ENCODE measurements at places on chromosomes 6 and 20.
A peak's percentile ranks its signal among the peaks of the same experiment; 100 is the strongest.

DNA sequence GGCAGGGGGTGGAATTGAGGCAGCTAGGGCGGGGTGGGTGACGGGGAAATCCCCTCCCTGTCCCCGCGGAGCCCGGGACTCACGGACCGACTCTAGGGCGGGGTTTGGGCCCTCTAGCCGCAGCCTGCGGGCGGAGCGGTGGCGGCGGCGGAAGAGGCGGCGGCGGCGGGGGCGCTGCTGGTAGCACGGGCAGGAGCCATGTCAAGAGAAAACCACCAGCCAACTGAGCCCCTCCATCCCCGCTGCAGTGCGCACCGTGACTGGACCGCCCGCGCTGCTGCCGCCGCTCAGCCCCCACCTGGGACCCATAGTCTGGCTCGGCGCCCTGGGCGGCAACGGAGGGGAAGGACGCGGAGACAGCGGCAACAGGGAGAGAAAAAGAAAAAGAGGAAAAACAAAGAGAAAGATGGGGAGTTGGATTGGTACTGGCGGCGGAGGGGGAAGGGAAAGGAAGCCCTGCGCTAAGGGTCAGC is 1.2 kb upstream of the C6orf62 start:
- peak; percentile 61 for DNase-seq

- DNase-seq = peak; percentile 63
Observed at GRCh38 chr6:19719691-19720128, 117.5 kb upstream of the ID4 start.

- DNase-seq = no peak
Observed at GRCh38 chr6:139497345-139497961, 123.0 kb upstream of the CITED2 start.

DNA sequence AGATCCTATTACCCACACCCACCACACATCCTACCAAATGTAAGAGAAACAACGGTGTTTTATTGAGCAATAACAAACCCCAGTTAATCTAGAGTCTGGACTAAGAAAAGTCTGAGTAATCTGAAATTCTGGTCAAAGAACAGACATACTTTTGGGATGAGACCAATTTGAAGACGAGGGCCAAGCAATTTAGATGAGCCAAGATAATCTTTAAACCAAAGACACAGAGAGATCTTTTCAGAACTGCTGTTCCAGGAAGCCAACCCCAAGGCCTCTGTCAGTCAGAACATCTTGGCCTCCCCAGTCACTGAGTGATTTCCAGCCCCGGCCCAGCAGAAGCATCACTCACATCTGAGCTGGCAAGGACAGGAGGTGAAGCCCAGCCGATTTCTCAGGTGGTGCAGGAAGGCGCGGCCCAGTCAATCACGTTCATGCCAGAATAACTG is 118.5 kb upstream of the SYNDIG1 start:
- DNase-seq = no peak

GRCh38 chr6:143098054-143098671 is 37.5 kb downstream of the AIG1 start:
- DNase-seq = no peak

DNA sequence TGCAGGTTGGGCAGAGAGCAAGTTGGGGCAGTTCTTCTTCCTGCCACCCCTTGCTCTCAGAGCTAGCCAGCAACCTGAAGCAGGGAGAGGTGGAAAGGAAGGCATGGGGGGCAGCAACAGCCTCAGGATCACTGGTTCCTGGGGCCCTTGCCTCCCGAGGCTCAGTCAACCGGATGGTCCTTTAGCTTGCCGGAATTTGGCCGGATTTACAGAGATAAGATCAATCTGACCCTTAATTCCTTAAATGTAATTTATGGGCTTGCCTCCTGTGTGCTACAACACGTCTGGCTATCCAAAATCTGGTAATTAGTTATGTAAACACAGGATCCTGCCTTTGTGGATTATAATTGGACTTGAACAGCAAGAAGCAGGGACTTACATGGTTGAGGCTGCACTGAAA is 19.5 kb upstream of the TCP11 start:
- no peak for DNase-seq

- peak; percentile 58 for DNase-seq
Observed at GRCh38 chr6:112253841-112254816, at the start of gene LAMA4. Gene LAMA4, minus strand, starts transcription at chr6:112254567. Its CDS starts 417 bp downstream, at chr6:112254150.

GRCh38 chr6:21663966-21664313 is 70.4 kb downstream of the SOX4 start:
- DNase-seq = no peak

- no peak for DNase-seq
Observed at GRCh38 chr6:130787726-130788500, 39.3 kb upstream of the SMLR1 start.

GRCh38 chr20:63482021-63482587 is 9.6 kb upstream of the KCNQ2 start:
- no peak for DNase-seq

DNA sequence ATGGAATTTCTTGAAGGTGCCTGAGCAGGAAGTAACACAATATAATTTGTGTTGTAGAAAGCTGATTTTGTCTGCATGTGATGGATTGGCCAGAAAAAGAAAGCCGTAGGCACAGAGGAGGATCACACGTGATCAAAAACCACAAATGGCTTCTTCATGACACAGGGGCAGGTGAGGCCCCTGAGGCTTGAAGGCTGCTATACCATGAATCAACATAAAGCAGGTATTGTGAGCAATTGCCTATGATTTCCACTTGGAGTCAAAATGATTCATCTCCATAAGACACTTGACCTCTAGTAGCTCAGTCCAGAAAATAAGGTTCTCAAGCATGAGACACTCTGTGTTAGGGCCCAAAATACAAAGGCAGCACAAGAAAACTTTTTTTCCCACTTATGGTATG is 42.4 kb upstream of the EYA4 start:
- no peak for DNase-seq

DNA sequence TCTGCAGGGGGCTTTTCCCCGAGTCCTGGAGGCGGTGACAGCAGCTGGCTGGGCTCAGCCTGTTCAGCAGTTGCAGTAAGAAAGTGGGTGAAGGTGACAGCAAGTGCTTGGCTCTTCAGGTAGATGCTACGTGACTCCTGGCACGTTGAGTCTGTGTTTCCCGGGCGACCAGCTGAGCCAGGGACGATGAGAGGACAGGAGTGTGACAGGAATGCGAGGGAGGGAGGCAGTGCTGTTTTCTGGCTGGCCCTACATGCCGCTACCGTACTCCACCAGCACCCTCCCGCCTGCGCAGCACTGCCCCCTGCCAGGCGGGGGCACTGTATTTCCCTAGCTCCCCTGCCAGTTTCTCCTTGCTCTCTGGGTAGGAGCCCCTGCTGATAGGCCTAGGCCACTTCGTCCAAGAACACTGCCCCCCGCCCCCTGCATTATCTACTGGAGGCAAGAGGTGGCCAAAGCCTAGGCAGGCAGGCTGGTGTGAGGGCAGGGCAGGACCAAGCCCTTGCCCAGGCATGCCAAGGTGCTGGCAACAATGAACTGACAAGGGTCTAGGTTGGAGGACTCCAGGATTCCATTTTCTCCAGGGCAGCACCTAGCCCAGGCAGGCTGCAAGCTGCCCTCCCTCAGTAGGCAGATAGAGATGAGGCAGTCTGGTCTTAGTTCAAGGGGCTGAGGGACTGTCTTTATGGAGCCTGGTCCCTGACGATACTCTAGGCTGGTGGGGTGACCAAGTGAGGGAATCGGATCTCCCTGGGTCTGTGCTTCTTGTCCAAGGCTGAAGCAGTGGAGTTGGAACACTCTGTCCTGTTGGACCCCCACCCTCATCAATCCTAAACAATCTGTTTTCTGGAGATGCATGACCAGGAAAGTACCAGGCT is 19.2 kb downstream of the MRPS18A start:
- DNase-seq = peak; percentile 83

DNA sequence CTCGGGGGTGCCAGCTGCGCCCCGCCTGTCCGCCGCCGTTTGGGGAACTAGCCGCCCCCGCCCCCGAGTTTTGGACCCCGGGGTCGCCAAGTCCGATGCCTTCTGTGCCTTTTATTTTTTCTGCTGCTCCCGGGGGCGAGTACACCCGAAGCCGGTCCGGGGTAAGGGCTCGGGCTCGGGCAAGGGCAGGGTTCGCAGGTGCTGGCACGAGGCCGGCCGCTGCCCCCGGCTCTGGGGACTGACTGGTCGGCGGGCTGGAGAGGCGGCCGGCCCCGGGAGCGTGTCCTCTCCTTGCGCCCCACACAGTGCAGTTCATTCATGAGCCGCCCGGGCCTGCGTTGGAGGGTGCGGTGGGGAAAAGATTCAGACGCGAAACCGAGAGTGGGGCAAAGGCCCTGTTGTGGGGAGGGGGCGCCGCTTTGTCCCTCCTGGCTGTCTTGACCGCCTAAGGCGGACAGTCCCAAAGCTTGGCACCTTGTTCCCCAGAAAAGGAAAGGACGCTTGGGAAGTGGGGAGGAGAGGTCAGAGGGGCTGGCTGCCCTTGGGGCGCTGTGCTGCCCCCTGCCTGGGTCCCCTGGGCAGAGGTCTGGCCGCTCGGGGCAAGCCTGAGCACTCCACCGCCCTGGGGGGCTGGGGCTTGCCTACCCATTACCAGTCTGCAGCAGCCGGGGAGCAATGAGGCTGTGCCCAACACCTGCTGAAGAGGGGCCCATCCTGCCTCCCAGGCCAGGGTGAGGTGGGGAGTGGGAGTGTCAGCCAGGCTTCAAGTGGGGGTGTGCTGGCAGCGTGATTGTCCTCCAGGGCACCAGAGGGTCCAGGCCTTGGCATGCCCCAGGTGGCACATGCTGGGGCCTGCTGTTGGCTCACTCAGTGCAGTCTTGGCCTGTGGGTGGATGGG is 915 bp downstream of the TMEM63B start:
- DNase-seq = peak; percentile 62

GRCh38 chr6:131336596-131336995 is 201.3 kb downstream of the AKAP7 start:
- no peak for DNase-seq

- no peak for DNase-seq
Observed at GRCh38 chr6:42017021-42017643, 33.2 kb upstream of the TAF8 start.

- DNase-seq = peak; percentile 77
Observed at GRCh38 chr6:106997392-106998158, 23.0 kb upstream of the CD24 start.

DNA sequence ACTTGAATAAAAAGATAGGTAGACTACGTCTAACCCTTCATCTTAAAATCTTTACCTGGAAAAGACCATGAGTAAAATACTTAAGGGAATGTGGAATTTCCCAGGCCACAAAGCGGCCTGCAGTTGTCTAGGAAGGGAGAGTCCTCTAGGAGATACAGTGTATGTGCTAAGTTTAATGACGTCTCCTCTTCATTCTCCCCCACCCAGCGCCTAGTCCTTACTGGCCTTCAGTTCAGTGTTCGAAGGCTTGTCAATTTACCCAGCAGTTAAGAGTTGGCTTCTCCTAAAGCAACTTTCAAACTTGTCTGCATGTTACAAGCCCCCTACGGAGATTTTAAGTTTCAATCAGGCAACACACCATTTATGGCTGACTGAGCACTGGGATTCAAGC is 35.2 kb downstream of the HFE start:
- DNase-seq = no peak

DNA sequence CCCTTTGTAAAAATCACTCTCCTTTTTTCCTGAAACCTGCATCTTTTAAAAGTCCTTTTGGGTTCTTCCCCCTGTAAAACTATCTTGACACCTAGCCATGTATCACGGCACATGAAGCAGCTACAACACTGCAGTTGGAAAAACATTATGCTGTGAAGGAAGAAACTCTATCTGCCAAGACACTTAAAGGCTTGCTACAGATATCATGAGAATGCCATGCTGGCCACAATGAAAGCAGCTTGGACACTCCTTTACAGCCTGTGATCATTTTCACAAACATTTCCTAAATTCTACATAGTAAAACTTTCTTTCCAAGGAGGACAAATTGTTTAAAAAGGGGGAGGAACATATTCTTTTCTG is 31.8 kb downstream of the CNKSR3 start:
- DNase-seq = no peak

GRCh38 chr6:131002661-131002980 is 60.4 kb downstream of the EPB41L2 start:
- no peak for DNase-seq

- DNase-seq = no peak
Observed at GRCh38 chr6:28729501-28730402, 194.0 kb downstream of the TRIM27 start.

- DNase-seq = no peak
Observed at GRCh38 chr6:92109956-92110355, 1309.4 kb downstream of the EPHA7 start.

GRCh38 chr20:10381477-10381876 is 52.5 kb downstream of the MKKS start:
- no peak for DNase-seq

DNA sequence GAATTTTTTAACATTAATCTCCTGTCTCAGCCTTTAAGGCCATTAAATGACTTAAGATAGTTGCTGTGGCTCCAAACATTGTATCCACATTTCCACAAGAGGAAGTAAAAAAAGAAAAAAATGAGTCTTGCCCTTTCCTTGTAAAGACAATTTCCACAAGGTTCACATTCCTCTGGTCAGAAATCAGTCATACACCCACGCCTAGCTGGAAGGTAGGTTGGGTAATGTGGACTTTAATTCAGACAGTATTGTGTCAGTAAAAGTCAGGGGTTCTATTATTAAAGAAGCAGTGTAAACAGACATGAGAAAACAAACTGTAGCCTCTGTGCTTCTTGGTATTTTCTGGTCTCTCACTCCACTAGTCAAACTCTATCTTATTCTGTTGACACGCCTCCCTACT is 682.0 kb downstream of the GRIK2 start:
- DNase-seq = no peak

DNA sequence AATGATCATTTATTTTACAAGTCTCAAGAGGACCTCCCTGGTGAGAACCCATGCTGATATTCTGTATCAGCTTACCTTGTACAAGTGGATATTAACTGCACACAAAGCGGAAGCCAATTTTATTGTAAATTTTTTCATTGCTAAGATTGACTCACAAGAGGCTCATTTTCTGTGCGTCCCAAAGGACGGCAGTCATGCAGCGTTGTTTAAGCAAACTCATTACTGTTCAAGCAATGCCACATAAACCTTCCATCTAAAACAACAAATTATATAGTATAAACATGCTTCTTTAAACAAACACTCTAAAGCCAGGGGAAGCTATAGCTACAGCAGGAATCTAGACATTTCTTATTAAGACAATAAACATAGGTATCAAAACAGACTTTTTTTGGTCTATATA is 575.3 kb downstream of the FRK start:
- DNase-seq = no peak

DNA sequence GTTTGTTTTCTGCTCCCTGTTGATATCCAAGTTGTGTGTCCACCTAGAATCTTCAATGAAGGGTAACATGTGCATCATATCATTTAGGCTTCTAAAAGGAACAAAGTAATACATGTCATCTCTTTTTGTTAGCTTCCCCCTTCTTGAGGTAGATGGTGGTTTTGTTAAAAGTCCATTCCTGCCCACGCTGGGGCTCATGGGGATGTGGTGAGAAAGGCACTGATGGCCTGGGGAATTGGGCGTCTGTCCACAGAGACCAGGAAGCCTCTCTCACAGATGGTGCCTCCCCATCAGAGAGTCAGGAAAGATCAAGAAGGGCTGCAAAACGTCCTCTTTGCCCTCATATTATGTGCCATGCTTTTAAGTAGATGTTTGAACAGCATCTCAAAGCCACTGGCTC is 32.5 kb downstream of the GNAS start:
- no peak for DNase-seq

- DNase-seq = peak; percentile 73
Observed at GRCh38 chr6:41039060-41039998, at the start of gene UNC5CL. Gene UNC5CL, minus strand, starts transcription at chr6:41039221. Its CDS starts 4,147 bp downstream, at chr6:41035074.
